Activated CD4-positive, alpha-beta T cell treated with anti-CD3 and anti-CD28 coated beads for 48 hours (primary cell): ENCODE measurements at places on chromosomes 16 and 17.

- DNase-seq = no peak
Measured at GRCh38 chr17:36941265-36942010, 4.2 kb downstream of the LHX1 start.

GRCh38 chr17:22704674-22705073, 1012.4 kb downstream of the KCNJ18 start:
- no peak for DNase-seq

DNA sequence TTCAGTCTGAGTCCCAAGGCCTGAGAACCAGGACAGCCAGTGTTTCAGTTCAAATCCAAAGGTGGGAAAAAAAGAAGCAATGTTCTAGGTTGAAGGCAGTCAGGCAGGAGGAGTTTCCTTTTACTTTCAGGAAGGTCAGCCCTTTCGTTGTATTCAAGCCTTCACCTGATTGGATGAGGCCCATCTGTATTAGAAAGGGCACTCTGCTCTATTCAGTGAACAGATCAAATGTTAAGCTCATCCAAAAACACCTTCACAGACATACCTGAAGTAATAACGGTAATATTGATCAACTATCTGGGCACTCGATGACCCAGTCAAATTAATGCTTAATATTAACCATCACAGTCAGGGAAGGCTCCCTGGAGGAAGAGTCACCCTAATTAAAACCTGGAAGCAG, 60.9 kb downstream of the IRX5 start:
- no peak for DNase-seq

- DNase-seq = no peak
Measured at GRCh38 chr16:26396511-26397235, 670.1 kb upstream of the C16orf82 start.

DNA sequence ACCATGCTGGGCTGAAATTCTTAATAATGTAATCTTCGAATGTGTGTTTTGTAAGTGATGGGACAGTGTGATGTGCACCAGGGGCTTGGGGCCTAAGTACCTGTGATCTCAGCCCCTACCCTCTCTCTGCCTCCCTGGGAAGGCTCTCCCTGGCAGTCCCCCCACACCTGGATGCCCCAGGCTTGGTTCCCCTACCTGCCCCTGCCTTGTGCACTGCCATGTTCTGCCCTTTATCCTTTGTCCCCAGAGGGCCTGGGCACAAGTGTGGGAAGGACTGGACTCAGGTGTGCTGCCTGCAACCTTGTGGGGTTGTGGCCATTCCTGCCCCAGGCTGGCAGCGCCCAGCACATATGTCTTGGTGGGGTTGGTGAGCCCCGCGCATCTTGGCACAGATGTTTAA, 55.4 kb upstream of the CREBBP start:
- DNase-seq = no peak

DNA sequence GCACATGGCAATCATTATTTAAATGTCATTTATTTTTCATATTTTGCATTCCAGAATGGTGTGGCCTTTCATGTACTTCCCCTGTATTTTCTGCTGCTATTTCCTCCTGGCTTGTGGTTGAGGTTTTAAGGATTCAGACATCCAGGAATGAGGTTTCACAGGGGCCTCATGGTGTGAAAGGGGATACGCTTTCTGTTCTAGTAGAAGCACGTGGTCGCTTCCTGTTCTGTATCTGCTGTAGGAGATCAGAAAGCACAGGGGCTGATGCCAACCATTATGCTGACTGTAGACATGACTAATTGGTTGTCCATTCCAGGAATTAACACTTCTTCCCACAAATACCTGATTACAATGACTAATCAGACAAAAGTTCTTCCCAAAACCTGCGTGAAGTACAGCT, 405.9 kb downstream of the SHISA9 start:
- no peak for DNase-seq
